ENCODE measurements at places on chromosomes 7 and 10.

DNA sequence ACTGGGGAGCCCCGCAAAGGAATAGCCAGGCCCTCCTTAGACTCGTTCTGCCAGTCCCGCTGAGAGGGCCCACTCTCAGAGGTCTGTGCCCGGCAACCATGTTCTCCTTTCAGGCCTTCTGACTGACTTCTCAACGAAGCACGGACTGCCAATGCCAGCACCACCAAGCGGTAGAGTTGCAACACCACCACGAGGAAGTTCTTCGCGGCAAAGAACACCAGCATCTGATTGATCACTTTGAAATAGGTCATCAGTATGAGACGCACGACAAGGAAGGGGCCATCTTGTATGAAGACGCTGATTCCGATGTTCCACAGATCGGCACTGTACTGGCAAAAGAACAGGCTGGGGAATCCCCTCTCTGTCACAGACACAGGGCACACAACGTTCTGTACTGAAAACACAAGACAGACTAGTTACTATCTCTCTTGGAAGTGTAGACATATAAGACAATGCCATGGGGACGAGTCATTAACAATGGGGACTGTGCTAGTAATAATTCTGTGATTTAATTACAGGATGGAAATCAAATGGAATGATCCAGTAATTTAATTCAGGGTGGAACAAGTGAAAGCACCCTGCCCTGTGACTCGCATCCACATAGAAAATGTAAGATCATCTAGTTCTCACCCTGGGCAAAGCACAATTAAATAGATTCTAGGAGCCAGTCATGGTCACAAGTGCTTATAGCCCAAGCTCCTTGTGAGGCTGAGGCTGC, 42.7 kb downstream of the TMEM26 start:
- DNase-seq = no peak

- no peak for DNase-seq
Observed at GRCh38 chr10:97363071-97363470, 28.5 kb upstream of the FRAT2 start.

GRCh38 chr7:106072715-106073091, 39.4 kb downstream of the SYPL1 start:
- DNase-seq = no peak

- DNase-seq = no peak
Observed at GRCh38 chr7:73858807-73859206, 2.2 kb upstream of the TMEM270 start.

DNA sequence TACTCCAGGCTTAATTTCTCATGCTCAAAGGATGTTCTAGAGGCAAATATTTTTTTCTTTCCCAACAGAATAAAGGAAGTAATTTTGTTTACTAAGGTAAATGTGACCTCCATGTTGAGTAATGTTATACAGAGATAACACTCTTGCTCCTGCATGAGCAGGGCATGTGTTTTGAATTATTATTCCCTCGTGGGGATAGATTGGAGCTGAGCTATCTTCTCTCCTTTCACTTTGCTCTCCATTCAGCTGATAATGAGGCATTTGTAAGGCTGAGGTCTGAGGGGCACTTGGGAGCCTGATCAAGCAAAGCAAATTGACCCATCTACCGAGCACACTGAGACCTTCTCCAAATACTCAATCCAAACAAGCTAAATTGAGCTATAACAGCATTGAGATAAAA, 50.7 kb upstream of the GHITM start:
- no peak for DNase-seq

- no peak for DNase-seq
Observed at GRCh38 chr7:141609576-141609975, 58.4 kb downstream of the AGK start.

GRCh38 chr7:1331561-1332467, 99.1 kb downstream of the UNCX start:
- DNase-seq = no peak
